Foreskin keratinocyte (primary cell): ENCODE measurements at places on chromosomes 12 and 14.
A peak's percentile ranks its signal among the peaks of the same experiment; 100 is the strongest.

DNA sequence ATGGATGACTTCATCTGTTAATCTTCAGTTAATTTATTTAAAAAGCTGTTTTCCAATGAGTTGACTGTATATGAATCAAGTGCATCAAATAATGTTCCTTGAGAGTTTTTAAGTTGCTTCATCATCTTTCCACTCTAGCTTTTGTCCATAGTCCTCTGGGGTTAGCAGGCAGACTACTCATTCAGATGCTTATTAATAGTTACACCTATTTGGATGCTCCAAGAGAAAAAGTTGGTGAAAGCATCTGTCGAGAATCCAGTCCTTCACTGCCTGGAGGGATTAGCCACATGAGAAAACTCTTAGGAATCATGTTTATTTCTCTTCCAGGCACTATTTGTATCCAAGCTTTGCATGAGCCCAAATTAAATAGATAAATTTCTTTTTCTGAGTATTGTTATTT, 70.2 kb downstream of the DACT1 start:
- DNase-seq: no peak

DNA sequence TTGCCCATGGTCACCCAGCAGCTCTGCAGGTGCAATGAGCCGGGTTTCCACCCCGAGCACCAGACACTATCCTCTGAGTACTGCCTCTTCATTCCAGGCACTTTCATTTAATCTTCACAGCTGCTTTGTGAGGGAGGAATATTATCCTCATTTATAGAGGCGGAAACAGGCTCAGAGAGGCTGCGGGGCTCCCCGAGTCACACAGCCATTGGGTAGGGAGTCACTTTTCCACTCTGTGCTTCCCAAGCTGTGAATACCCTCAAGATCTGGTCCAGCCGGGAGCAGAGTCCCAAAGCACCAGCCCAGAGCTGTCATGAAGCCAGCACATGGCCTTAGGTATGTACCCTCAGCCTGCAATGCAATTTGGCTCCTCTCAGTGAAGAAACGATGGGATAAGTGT, 51.7 kb upstream of the RIN3 start:
- no peak for DNase-seq

- DNase-seq: no peak
Observed at GRCh38 chr14:54877703-54878021, 25.0 kb downstream of the GCH1 start.

GRCh38 chr14:48937541-48938195, 648.5 kb downstream of the RPS29 start:
- DNase-seq: peak; percentile 21

- no peak for DNase-seq
Observed at GRCh38 chr14:104118006-104118844, 20.2 kb upstream of the KIF26A start.

DNA sequence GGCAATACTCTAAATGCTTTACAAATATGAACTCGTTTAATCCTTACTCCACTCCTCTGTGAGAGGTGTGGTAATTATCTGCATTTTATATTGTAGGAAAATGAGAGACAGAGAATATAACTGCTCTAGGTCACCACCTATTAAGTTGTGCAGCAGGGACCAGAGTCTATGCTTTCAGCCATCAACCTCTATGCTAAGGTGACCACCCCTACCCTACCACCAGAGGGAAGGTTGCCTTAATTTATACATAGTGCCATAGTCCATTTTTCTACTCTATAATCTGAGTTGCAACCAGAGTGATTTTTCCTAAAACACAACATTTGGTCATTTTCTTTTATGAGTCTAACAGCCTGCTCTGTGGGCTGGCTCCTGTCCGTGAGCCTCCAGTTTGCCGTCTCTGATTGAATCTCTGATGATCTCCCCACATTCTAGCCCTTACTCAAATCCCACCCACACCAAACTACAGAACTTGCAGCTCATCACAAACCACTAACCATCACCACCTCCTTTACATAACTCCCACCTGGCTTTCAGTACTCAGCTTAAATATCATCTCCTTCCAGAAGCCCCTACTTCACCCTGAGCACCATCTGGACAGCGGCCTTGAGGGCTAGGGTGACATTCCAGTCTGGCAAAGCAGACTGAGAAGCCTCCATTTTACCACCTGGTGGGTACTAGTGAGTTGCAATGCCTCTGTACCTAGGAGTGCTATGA, 126.6 kb downstream of the PPM1H start:
- no peak for DNase-seq

DNA sequence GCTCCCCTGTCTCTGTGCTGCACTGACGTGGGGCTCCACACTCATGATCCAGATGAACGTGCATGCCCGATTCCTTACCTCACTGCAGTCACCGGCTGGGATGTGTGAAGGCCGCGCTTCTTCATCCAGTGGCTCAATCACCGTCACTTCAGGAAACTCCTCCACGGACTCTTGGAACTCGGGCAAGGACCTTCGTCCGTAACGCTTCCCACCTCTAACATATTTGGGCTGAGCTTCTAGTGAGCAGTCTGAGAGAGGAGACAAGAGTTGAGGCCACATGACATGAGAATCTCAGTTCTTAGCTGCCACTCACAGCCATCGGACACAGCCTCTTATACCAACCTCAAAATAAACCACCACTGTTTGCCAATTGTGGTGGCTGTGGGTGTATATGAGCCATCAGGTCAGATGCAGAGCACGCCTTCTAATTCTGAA, 38.3 kb downstream of the NIN start:
- no peak for DNase-seq
